ENCODE measurements at places on chromosomes 1 and 21. TPM values are rescaled to one million over a fixed set of nuclear protein-coding genes. Genes with fewer than 3 reads are reported as not detected.

The LCE5A gene
- total RNA-seq: not detected

The HSF2BP gene
- total RNA-seq: 2.2 TPM

The NR1I3 gene
- total RNA-seq: 0.95 TPM

The KMO gene
- not detected for total RNA-seq

The RAB3B gene
- 1.9 TPM for total RNA-seq

The CSTB gene
- 11.7 TPM for total RNA-seq

The LHX8 gene
- total RNA-seq: not detected

- H3K36me3 ChIP-seq: no peaks in the 10 kb centered on the region
- H3K27ac ChIP-seq: no peak overlapping the region
- no peak for DNase-seq
- H3K4me3 ChIP-seq: no peak overlapping the region
- H3K4me1 ChIP-seq: no peaks in the 10 kb centered on the region
- H3K27me3 ChIP-seq: no peaks in the 10 kb centered on the region
Observed at GRCh38 chr1:86429835-86430234, 5.9 kb downstream of the CLCA2 start.

- no peak for DNase-seq
- no peaks in the 10 kb centered on the region for H3K36me3 ChIP-seq
- no peaks in the 10 kb centered on the region for H3K27me3 ChIP-seq
- H3K27ac ChIP-seq: no peak overlapping the region
Observed at GRCh38 chr1:150909585-150910180, 16.5 kb upstream of the SETDB1 start.

DNA sequence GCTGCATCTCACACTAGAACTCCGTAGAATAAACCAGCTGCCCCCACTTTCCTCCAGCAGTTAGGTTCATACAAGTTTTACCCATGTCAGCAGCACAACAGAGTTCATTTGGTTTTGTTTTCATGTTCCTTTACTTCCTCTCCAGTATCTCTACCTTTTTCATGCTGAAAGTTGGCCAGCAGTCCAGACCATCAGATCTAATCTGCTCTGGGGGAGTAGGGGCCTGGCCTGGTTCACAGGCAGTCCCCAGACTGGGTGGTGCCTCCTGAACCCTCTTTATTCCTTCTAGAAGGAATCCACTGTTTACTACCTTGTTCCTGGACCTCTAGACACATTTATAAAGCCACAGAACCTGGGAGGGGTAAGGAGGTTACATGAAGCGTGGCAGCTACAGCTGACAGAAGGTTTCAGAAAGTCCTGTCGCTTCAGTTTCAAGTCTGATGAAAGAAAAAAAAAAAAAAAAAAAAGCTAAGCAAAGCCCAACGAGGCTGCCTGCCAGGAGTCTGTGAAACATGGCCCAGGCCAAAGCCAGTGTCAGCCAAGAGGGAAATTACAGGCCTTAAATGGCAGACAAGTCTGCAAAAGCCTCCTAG lies 184.6 kb upstream of the JUN start:
- no peak overlapping the region for H3K4me3 ChIP-seq
- H3K27ac ChIP-seq: no peak overlapping the region
- no peak for DNase-seq

- H3K4me1 ChIP-seq: peaks cover 49% of the 10 kb centered on the region
- no peak for DNase-seq
- no peak overlapping the region for H3K27ac ChIP-seq
- no peak overlapping the region for H3K4me3 ChIP-seq
Observed at GRCh38 chr1:25137521-25138395, 94.5 kb downstream of the SYF2 start.

GRCh38 chr1:54931275-54931840 lies 44.4 kb upstream of the DHCR24 start:
- no peak overlapping the region for H3K27ac ChIP-seq
- no peaks in the 10 kb centered on the region for H3K36me3 ChIP-seq
- no peak overlapping the region for H3K4me3 ChIP-seq
- H3K4me1 ChIP-seq: peaks cover 43% of the 10 kb centered on the region
- no peak for DNase-seq

- no peak for DNase-seq
Observed at GRCh38 chr1:96473791-96474434, 247.7 kb upstream of the PTBP2 start.

DNA sequence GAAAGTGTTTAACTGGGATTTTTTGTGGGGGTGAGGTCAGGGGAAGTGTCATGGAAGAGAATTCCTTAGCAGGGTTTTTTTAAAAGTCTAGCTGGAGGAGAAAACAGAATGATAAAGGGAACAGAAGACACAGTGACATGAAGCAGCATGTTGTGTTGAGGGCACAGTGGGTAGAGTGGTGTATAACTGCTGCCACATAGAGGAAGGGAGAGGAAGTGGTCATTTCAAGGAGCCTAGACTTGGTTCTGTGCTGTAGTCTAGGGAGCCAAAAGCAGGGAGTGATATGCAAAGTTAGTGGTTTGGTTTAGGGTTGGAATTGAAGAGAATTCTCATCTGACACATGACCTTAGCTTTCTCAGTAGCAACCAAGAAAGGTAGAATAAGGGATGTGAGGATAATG lies 10.2 kb downstream of the EEIG2 start:
- no peaks in the 10 kb centered on the region for H3K36me3 ChIP-seq
- no peak overlapping the region for H3K27ac ChIP-seq
- no peak overlapping the region for H3K4me3 ChIP-seq
- H3K4me1 ChIP-seq: peaks cover 26% of the 10 kb centered on the region

DNA sequence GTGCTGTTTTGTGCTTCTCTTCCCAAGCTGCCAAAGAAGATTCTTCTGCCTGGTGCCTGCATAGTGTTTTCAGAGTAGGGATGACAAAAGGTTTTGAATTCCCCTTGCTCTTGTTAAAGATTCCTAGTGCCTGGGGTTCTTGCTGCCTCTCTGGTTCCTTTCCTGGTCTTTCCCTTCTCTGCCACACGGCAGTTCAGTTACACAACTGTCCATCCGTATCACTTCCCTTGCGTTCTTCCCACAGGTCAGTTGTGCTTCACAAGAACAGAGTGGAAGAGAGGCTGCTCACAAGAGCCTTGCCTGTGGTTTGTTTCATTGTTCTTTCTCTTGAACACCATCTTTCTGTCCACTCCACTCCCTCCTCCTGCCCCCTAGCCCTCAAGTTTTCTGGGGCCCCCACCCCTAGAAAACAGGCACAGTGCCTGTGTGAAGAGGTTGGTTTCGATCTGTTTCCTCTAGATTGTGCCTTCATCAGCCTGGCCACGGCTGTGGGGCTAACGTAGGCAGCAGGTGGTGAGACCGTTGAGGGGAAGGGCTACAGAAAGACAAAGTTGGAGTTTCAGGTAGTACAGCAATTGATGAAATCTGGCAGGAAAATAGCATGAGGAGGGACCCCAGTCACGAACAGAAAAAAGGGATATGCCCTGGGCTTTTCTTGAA lies 5.8 kb downstream of the VASH2 start:
- no peaks in the 10 kb centered on the region for H3K27me3 ChIP-seq
- no peaks in the 10 kb centered on the region for H3K4me1 ChIP-seq
- DNase-seq: no peak

- H3K27me3 ChIP-seq: no peaks in the 10 kb centered on the region
- peaks cover 34% of the 10 kb centered on the region for H3K4me1 ChIP-seq
- H3K4me3 ChIP-seq: no peak overlapping the region
- H3K27ac ChIP-seq: no peak overlapping the region
Observed at GRCh38 chr1:100320311-100321099, 31.8 kb upstream of the CDC14A start.

- H3K27me3 ChIP-seq: no peaks in the 10 kb centered on the region
- H3K27ac ChIP-seq: no peak overlapping the region
- H3K4me3 ChIP-seq: no peak overlapping the region
- H3K4me1 ChIP-seq: no peaks in the 10 kb centered on the region
Observed at GRCh38 chr1:96079581-96079980, 642.0 kb upstream of the PTBP2 start.

DNA sequence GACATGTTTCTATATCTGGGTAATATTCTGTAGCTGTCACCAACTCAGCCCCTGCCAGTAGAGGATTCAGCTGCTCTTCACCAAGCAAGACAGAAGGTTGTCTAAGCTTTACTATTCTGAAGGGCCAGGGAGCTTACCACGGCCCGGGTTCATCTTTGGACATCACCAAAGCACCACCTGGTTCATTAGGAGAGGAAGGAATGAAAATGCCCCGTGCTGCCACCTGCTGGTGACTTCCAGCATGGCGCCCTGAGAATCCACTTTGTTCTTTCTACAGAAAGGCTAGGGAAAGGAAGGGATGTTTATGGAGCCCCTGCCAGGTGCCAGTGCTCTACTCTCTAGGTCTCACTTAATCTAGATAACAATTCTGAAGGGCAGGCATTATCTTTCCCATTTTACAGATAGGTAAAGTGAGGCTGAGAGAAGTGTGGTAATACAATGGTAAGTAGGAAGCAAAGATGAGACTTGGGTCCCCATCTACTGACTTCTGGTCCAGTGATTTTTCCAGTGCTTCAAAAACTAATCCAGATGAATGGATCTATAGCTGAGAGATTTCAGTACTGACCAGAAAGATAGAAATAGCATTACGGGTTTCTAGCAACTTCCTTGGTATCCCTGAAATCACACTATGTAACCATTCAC lies 79.5 kb downstream of the BEND5 start:
- H3K27ac ChIP-seq: no peak overlapping the region
- DNase-seq: peak; percentile 21
- H3K4me3 ChIP-seq: no peak overlapping the region

DNA sequence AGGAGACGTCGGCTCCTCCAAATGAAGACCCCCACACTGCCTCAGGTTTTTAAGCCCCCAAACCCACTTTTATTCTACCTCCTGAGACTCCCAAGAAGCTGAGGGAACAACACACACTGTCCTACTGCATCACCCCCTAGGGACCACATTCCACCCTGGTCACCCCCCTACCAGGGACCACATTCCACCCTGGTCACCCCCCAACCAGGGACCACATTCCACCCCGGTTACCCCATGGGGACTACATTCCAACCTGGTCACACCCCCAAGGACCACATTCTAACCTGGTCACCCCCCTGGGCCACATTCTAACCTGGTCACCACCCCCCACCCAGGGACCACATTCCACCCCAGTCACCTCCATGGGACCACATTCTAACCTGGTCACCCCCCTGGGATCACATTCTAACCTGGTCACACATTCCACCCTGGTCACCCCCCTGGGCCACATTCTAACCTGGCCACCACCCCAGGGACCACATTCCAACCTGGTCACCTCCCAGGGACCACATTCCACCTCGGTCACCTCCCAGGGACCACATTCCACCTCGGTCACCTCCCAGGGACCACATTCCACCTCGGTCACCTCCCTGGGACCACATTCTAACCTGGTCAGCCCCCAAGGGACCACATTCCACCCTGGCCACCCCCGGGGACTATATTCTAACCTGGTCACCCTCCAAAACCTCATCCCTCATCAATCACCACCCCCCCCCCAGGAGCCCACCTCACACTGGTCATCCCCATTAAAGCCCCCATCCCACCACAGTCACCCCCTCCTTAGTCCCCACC lies 587.6 kb downstream of the NPHP4 start:
- H3K4me3 ChIP-seq: no peak overlapping the region
- no peak overlapping the region for H3K27ac ChIP-seq
- H3K36me3 ChIP-seq: no peaks in the 10 kb centered on the region

DNA sequence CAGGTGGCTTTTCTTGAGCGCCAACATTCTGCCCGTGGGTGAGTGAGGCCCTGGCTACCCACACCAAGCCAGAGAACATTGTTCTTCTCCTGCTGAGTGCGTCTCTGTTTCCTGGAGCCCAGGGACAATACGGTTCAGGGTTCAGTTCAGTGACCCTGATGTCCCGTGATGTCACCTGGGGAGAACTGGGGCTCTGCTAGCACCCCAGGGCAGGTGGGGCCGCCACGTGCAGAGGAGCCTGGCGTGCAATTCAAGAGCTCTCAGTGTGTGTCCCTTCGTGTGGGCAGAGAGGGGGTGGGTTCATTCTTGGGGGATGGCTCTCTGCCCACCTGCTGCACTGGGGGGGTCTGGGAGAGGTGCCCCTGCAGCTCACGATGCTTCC lies 18.2 kb upstream of the PEX10 start:
- H3K36me3 ChIP-seq: no peaks in the 10 kb centered on the region
- H3K4me1 ChIP-seq: no peaks in the 10 kb centered on the region
- H3K27ac ChIP-seq: no peak overlapping the region
- H3K27me3 ChIP-seq: peaks cover 76% of the 10 kb centered on the region

GRCh38 chr21:46334351-46335140 lies 10.6 kb downstream of the PCNT start:
- peaks cover 7% of the 10 kb centered on the region for H3K4me1 ChIP-seq
- no peaks in the 10 kb centered on the region for H3K27me3 ChIP-seq
- no peak for DNase-seq
- H3K36me3 ChIP-seq: peaks cover 58% of the 10 kb centered on the region
- H3K4me3 ChIP-seq: no peak overlapping the region
- no peak overlapping the region for H3K27ac ChIP-seq

GRCh38 chr1:6314503-6314902 lies 53.6 kb upstream of the GPR153 start:
- no peak overlapping the region for H3K4me3 ChIP-seq
- no peak overlapping the region for H3K27ac ChIP-seq
- H3K27me3 ChIP-seq: no peaks in the 10 kb centered on the region

GRCh38 chr1:174156437-174156836 lies 2.9 kb upstream of the RABGAP1L start:
- no peak overlapping the region for H3K4me3 ChIP-seq
- DNase-seq: no peak
- H3K27me3 ChIP-seq: no peaks in the 10 kb centered on the region
- peaks cover 17% of the 10 kb centered on the region for H3K4me1 ChIP-seq
- no peak overlapping the region for H3K27ac ChIP-seq
- no peaks in the 10 kb centered on the region for H3K36me3 ChIP-seq

GRCh38 chr1:67314696-67315095 lies 7.0 kb downstream of the IL12RB2 start:
- DNase-seq: no peak
- no peak overlapping the region for H3K27ac ChIP-seq
- H3K4me3 ChIP-seq: no peak overlapping the region
- no peaks in the 10 kb centered on the region for H3K27me3 ChIP-seq
- no peaks in the 10 kb centered on the region for H3K4me1 ChIP-seq

DNA sequence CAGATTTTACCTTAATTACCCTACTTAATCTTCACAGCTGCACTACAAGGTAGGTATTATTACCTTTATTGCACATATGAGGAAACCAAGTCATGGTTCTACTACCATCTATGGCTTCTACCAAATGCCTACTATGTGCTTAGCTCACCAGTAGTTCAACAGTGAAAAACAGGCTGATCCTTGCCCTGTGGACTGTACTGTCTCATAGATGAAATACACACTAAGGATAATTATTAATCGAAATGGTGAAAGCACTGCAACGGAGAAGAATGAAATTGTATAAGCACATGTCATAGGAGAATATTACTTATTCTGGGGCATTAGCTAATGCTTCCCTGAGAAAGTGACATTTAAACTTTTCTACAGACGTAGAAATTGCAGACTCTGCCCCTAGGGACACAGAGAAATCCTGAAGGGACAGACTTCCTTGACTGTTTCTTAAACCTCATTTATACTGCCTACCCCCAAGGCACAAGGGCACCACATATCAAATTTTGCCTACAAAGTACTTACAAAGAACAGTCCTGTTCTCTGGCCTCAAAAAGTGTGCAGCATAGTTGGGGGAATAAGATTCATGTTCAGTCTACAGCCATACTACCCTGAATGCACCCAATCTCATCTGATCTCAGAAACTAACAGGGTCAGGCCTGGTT lies 148.4 kb upstream of the ZC3H11B start:
- H3K4me1 ChIP-seq: no peaks in the 10 kb centered on the region
- H3K36me3 ChIP-seq: no peaks in the 10 kb centered on the region
- H3K27ac ChIP-seq: no peak overlapping the region
- H3K27me3 ChIP-seq: no peaks in the 10 kb centered on the region
- H3K4me3 ChIP-seq: no peak overlapping the region
- no peak for DNase-seq

GRCh38 chr1:224499204-224499603 lies 64.6 kb upstream of the WDR26 start:
- no peak overlapping the region for H3K4me3 ChIP-seq
- peaks cover 24% of the 10 kb centered on the region for H3K4me1 ChIP-seq
- H3K27ac ChIP-seq: no peak overlapping the region
- H3K27me3 ChIP-seq: peaks cover 1% of the 10 kb centered on the region

All from HepG2 (cell line).